Activated gamma-delta T cell treated with anti-CD3 and anti-CD28 coated beads, Interleukin-2, amount 50 U/mL, for 16 hours (primary cell): ENCODE measurements at places on chromosomes 12 and 14.

DNA sequence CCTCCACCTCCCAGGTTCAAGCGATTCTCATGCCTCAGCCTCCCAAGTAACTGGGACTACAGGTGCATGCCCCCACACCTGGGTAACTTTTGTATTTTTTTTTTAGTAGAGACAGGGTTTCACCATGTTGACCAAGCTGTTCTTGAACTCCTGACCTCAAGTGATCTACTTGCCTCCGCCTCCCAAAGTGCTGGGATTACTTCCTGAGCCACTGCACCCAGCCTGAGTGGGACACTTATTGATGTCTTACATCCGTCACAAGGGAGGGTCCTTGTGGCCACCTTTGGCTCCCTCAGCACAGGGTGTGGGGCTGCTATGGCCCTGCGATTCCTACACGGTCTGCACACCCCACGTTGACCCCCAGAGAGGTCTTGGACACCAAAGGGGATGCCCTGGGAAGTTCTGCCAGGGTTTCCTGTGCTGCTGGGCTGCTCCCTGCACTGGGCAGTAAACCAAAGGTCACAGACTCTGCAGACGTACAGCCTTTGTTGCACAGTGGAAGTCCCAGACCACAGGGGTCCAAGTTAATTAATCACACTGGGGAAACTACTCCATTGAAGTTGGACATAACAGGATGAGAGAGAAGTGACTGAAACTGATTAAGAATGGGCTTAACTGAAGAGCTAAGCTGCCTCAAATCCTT is 95.7 kb downstream of the SAMD4A start:
- DNase-seq, result no peak

- no peak for DNase-seq
Observed at GRCh38 chr14:30410986-30411385, 148.0 kb upstream of the G2E3 start.

- no peak for DNase-seq
Observed at GRCh38 chr14:39680777-39681176, 248.5 kb upstream of the FBXO33 start.

DNA sequence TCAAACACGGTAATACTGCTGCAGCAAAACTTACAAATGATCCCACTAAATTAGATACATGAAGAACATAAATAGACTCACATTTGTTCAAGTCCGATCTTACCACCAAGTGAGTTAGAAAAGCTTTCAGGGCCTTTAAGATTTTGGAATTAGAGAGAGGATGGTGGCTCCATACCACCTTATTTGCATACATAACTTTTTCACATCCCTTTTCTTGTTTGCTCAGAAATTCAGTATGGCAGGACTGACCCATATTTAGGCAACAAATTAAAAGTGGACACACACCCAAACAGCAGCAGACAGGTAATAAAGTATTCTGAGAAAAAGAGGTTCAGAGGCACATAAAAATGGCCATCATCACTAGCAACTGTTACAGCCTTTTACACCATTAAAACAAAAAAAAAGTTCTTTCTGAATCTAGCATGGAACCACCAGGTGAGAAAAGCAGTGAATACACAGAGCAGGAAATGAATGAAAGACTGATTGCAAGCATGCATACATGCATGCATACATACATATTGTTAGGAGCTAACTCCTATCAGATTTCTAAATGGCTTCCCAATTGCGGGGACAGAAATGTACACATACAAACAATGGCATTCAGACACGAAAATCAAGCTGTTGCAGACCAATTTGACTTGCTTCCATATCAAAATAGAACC is 23.3 kb downstream of the STXBP6 start:
- no peak for DNase-seq

DNA sequence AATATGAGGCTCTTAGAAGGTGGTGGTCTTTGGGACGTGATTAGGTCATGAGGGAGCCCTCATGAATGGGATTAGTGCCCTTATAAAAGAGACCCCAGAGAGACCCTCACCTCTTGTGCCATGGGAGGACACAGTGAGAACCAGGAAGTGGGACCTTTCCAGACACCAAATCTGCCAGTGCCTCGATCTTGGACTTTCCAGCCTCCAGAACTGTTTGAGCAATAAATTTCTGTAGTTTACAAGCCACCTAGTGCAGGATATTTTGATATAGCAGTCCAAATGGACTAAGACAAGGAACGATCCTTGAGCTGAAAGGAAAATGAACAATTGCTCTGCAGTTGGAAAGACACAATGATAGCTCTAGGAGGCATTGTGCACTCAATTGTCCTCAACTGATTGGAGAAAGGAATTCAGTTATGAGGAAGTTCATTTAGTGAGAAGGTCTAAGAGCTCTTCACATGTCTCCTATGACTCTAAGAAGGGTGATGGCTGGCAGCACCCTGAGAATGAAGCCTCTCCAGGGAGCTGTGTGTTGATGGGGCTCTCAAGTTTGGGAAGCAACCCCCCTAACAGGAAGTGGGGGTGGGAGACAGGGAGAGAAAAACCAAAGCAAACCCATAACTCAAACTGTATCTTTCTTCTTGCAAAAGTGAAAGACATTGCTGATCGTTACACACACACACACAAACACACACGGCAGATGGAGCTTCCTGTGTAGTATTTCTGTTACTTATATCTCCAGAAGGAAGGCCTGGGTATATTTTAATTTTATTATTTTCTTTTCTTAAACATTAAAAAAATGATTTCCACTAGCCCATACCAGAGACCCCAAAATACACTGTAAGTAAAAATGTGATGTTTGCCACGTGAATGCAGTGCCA is 21.0 kb downstream of the CHST11 start:
- no peak for DNase-seq

DNA sequence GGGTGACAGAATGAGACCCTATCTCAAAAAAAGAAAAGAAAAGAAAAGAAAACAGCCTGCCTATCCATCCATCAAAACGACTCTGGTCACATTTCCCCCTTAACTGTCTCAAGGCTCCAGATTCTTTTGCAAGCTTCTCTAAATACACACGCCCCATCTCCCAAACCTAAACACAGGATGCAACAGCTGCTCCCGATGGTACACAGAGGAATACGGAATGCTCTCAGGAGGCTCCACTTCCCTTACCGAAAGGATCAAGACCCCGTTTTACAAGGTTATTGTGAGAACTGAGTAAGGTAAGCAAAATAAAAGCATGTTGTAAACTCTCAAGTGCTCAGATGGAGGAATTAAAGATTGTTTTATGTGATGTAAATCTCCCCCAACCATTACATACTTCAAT is 62.3 kb downstream of the NT5DC3 start:
- DNase-seq, result no peak

DNA sequence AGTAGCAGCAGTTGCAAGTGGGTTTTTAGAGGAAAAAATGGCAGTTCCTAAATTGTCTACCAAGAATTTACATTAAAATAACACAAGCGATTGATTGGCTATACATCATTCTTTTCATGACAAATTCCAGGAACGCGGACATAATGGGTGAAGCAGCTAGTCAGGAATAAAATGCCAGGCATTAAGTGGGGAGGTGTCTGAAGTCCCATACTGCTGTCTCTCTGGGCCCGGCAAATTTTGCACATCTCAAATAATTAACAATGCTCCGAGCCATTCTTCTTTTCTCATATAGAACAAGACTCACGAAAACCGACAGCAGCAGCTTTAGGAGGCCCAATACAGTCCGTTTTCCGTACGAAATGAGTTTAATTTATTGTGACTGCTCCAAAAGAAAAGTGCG is 696 bp downstream of the RPL36AL start:
- DNase-seq, result no peak

DNA sequence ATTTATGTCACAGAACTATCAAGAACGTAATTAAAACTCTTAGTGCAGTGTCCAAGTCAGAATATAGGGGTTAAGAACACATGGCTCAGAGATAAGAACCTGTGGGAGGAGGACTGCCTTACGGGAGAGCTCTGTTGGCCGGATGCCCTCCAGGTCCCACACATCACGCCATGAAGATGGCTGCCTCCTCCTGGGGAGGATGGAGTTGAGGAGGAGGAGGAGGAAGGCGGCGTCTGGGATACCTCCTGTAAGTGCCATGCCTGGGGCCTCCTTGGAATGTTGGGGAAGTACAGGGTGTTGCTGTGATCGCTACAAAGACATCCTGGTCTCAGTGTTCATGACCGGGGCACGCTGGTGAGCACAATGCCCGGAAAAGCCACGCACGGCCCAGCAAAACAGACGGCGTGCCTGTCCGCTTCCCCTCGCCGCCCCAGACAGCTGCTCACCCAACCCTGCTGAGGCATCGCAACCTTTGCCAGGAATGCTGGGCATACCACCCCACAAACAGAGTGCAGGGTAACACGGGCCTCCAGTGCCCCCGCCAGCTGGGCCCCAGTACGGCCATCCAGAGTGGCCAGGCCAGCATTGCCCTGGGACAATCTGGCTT is 28.7 kb upstream of the CD9 start:
- no peak for DNase-seq

GRCh38 chr12:53660041-53660440 is 15.8 kb downstream of the ATP5MC2 start:
- no peak for DNase-seq

GRCh38 chr14:49428076-49428475 is 158.1 kb downstream of the RPS29 start:
- DNase-seq, result no peak

DNA sequence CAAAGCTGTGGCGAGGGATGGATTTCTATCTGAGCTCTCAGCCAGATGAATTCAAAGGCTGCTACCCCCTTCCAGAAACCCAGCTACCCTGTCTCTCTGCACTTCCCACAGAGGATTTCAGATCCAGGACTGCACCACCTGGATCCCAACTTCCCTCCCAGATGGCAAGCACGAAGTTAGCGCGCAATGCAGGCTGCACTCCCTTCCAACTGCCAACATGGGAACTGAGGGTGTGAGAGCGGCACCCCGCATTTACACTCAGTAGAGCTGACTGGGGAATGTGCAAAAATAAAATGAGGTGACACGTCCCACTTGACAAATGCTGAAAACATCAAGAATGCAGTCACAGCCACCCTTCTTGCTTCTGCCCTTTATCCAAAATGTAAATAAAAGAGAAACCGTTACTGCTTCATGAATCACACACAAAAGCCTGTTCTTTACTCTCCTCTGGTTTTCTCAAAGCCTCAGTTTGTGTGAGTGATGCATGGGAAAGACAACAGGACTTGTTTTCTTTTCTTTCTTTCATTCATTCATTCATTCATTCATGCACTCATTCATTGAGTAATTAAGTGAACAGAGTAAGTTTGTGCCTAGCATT is 85.7 kb downstream of the ITPK1 start:
- no peak for DNase-seq

DNA sequence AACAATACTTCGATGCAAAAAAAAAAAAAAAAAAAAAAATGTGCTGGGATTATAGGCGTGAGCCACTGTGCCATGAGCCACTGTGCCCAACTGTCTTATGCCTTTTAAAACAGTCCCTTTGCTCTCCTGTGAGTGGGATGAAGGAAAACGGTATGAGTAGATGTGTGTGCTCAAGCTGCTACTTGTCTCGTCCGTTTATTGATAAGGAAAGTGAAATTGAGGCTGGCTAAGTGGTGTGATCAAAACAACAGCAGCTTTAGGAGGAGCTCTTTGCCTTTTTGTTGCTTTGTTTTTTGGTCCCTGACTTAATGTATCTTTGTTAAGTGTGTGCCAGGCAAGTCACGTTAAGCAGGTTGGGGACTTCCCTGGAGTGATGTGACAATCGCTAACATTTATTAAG is 275.9 kb downstream of the TMEM132C start:
- no peak for DNase-seq

DNA sequence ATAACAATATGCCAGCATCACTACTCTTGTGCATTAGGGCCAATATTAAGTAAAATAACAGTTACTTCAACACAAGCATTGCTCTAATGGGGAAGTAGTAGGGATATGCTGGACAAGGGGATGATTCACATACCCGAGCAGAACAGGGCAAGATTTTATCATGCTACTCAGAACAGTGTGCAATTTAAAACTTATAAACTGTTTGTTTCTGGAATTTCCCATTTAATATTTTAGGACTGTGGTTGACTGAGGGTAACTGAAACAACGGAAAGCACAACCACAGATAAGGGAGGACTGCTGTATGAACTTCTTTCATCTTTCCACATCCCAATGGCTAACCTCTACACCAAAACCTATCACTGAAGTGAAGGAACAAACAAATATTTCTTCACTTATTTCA is 36.8 kb downstream of the SARNP start:
- no peak for DNase-seq
